ENCODE measurements at places on chromosomes 2 and 18. TPM values are rescaled to one million over a fixed set of nuclear protein-coding genes. Genes with fewer than 3 reads are reported as not detected.

The RESP18 gene
- not detected for total RNA-seq

The NLRC4 gene
- total RNA-seq: 0.11 TPM

The STARD6 gene
- total RNA-seq: not detected

The CHRND gene
- not detected for total RNA-seq

The POTEC gene
- total RNA-seq: not detected

The SLC40A1 gene
- 1.6 TPM for total RNA-seq

The UPP2 gene
- not detected for total RNA-seq

The SATB2 gene
- total RNA-seq: 2.9 TPM

The EFHD1 gene
- total RNA-seq: 4.3 TPM

The FN1 gene
- 307 TPM for total RNA-seq

The CIB4 gene
- total RNA-seq: 0.16 TPM

The UGT1A5 gene
- 0.13 TPM for total RNA-seq

The IL18RAP gene
- 0.07 TPM for total RNA-seq

The XIRP2 gene
- total RNA-seq: not detected

The CTAGE1 gene
- total RNA-seq: not detected

The MROH2A gene
- total RNA-seq: 0.12 TPM

The CPLX4 gene
- not detected for total RNA-seq

The XDH gene
- total RNA-seq: 1.4 TPM

The CD302 gene
- 1.9 TPM for total RNA-seq

The MAP3K19 gene
- total RNA-seq: not detected

Data from A549 treated with Hydrocortisone at 1 μM for 4 hours (cell line).